ENCODE measurements at places on chromosomes 7 and 10.

- no peak for DNase-seq
These were observed 52.2 kb downstream of the PWWP2B start for GRCh38 chr10:132449051-132449810.

DNA sequence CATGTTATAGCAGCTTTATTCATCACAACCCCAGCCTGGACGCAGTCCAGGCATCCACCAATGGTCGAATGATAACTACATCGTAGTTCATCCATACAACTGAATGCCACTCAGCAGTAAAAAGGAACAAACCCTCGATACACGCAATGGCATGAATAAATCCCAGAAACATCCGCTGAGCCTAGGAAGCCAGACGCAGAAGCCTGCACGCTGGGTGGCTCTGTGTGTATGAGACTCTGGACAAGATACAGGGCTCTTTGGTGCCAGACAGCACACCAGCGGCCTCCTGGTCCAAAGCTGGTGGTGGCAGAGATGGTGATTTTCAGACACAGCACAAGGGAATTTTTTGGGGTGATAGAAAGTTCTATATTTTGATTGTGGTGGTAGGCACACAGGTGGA lies 10.0 kb upstream of the CRYGN start:
- DNase-seq, result no peak

- DNase-seq, result no peak
These were observed 120.1 kb upstream of the SLC13A1 start for GRCh38 chr7:123319911-123320310.

- DNase-seq, result no peak
These were observed 104.9 kb downstream of the SPDYE5 start for GRCh38 chr7:75596727-75597614.

DNA sequence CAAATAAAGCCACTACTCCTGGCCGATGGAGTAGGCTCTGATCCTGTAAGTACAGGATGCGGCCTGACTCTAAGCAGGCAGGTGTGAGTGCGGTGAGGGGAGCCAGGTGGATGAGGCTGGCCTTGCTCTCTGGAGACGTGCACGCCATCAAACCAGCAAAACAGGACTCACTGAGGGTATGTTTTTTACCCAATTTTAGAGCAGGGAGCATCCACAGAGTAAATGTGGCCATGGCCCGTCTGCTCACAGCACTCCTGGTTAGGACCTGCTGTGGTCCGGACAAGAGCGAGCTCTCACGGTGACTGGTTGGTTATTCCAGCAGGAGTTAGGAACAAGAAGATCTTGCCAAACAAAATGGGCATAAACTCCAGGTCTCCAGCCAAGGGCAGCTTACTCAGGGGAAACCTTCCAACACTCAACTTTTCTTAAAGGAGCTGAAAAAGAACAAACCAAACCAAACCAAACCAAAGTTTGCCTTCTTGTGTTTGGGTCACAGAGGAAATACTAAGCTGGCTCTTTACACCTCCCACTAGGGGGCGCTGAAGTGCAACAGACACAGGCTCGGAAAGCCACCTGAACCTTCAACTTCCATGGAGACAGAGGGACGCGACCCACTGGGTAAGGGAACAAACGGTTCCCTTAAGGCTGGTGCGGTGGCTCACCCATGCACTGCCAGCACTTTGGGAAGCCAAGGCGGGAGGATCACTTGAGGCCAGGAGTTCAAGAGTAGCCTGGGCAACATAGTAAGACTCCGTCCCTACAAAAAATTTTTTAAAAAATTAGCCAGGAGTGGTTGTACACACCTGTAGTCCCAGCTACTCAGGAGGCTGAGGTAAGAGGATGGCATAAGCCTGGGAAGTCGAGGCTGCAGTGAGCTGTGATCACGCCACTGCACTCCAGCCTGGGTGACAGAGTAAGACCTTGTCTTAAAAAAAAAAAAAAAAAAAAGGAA lies 122.4 kb downstream of the CLEC2L start:
- peak; percentile 79 for DNase-seq

DNA sequence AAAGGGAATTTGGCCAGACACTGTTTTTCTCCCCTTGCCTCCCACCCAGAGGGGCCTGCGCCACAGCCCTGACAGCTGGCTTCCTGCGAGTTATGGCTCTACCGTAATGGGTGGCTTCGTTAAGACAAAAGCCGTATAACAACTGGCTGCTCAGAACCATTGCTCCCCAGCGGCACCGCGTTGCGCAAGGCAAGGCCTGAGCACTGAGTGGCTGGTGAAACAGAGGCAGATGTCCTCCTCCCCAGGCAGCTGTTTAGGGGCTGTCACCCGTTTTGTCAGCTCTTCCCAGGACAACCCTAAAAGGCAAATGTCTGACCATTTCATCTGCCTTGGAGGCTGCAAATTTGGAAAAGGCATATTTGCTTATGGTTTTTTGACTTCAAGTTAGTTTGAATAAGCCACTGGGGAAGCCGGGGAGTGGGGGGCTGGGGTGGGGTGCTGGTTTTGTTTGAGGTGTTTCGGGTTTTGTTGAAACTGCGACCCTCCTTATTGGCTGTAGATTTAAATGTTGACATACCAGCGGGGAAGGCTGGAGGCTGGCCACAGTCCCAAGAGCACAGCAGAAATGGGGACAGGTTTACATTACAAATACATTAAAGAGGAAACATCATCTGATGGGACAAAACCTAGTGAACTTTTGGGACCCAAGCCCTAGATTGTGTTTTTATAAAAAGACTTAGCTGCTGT lies 681 bp upstream of the SPOCK2 start:
- peak; percentile 9 for DNase-seq

- DNase-seq, result peak; percentile 95
These were observed 304.4 kb upstream of the LYZL1 start for GRCh38 chr10:28984431-28984830.

DNA sequence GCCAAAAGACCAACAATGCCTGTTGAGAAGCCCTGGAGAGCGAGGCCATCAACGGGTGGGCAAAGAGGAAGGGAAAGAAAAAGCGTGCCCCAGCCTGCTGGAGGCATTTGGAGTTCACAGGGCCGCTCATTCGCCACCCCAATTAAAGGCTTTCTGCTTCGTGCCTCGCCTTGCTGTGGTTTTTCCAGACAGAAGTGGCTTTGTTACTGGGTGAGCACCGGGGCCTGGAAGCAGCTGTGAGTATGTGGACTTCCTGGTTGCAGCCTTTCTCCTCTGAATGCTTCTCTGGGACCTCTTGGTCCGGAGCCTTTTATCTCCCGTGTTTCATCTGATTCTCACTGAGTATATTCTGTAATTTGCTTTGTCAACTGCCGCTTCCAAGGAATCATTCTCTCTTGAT lies 118.1 kb upstream of the EGR2 start:
- no peak for DNase-seq

- DNase-seq, result no peak
These were observed 8.2 kb downstream of the DKK1 start for GRCh38 chr10:52322323-52322722.

GRCh38 chr7:107785926-107786325 lies 17.1 kb downstream of the SLC26A3 start:
- DNase-seq, result no peak

- DNase-seq, result peak; percentile 56
These were observed 97.6 kb downstream of the TCERG1L start for GRCh38 chr10:131213741-131214505.

DNA sequence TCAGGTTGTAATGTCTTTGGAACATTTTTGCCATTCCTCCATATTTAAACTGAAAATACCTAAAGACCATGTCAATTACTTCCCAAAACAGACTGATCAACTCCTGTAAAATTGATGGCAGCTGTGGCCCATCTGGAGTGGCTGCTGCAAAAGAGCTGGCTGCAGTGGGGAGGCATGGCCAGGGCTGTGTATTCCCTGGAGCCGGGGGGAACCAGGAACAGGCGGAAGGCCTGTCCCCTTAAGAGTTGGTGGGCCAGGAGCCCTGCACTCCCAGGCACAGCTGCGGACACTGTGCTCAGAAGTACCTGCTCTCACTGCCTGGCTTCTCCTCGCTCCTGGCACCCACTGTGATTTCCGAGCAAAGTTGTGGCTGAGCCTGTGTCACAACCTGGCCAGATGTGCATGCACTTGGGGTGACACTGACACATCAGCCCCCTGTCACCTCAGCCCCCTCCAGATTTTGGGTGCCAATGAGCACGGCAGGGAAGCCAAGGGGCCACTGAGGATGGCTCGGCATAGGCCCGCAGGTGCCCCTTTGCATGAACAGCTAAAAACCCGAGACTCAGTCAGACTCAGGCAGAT lies 116.1 kb downstream of the DGKB start:
- no peak for DNase-seq

- DNase-seq, result peak; percentile 56
These were observed 8.4 kb upstream of the IFIT1B start for GRCh38 chr10:89369156-89370105.

DNA sequence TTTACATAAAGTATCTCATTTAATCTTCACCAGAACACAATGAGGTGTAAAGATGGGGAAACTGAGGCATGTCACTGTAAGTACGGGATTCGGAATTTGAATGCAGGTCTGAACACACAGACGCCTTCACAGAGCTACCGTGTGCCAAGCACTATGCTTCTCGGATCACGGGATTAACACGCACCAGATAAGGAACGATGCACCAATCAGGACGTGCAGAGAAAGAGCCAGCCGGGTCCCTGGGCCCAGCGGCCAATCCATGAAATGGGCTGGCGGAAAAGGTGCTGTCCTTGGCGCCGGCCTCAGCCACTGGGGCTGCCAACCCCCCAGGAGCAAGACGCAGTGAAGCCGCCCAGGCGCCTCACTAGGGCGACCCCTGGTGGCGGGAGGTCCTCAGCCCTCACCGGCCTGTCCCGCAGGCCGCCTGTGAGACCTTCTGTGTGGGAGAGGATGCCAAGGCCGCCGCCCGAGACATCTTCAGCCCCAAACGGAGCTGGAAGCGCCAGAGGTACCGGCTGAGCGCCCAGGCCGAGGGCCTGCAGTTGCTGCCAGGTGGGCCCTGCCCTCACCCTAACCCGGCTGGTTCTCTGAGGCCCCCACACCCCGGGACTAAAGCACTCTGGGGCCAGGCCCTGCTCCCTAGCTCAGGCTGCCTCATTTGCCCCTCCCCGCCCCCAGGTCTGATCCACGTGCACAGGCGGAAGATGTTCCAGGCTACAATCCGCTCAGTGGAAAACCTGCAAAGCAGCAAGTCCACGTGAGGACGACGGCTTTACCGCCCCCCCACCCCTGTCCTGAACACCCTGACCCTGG lies 15.6 kb downstream of the ATG9B start:
- peak; percentile 44 for DNase-seq

DNA sequence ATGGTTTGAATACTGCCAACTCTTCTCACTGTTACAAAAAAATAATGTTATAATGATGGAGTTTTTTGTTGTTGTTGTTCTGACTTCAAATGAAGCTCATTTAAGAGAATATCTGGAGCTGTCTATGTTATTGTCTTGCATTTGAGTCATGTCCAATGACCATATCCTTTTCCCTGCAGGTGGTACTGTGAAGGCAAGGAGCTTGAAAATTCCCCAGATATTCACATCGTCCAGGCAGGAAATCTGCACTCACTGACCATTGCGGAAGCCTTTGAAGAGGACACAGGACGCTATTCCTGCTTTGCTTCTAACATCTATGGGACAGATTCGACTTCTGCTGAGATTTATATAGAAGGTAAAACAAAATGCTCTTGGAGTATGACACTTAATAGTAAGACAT lies 33.5 kb downstream of the MYPN start:
- DNase-seq, result no peak

GRCh38 chr7:158569858-158570323 lies 17.7 kb downstream of the PTPRN2 start:
- no peak for DNase-seq

GRCh38 chr7:105307163-105307672 lies 81.5 kb downstream of the SRPK2 start:
- no peak for DNase-seq

DNA sequence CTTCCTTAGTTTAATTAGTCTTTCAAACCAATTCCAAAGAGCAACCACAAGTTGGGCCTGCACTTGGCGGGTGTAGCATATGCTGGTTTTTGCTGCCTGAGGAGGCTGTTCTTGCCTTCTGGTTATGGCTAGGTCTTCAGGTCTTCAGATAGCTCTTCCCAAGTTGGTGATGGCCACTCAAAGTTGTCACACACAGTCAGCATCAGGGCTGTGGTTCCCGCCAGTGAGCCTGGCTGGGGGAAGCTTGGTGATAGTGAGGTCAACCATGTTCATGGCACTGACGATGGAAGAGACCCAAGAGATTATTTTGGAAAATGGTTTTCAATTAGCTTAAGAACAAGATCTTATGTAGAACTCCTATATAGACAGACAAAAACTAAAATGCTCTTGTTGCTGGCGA lies 18.8 kb upstream of the HTR5A start:
- no peak for DNase-seq

GRCh38 chr10:10498781-10499180 lies 518.9 kb upstream of the CELF2 start:
- DNase-seq, result peak; percentile 79

- no peak for DNase-seq
These were observed 52.9 kb downstream of the MTPN start for GRCh38 chr7:135924302-135924701.

DNA sequence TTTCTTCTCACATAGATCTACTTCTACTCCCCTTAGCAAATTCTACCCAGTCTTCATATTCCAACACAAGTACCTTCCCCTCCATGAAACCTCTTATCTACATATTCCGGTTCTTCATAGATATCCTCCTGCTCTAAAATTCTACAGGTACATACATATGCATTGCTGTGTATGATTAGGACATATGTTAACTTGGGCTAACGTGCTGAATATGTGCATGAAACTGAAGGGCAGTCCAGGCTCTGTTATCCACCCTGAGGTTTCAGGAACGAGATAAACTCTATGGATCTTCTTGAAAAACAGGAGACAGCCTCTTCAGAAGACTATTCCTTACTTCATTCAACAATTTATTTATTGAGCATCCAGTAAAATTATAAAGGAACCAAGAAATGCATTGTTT lies 31.5 kb downstream of the TM9SF3 start:
- no peak for DNase-seq

- DNase-seq, result peak; percentile 43
These were observed 85.3 kb upstream of the CCDC6 start for GRCh38 chr10:59991661-59992060.

GRCh38 chr10:18233775-18234174 lies 93.6 kb downstream of the CACNB2 start:
- no peak for DNase-seq

GRCh38 chr10:1402016-1402770 lies 335.1 kb downstream of the ADARB2 start:
- DNase-seq, result no peak

- DNase-seq, result no peak
These were observed 56.7 kb upstream of the TFEC start for GRCh38 chr7:116087291-116087690.

GRCh38 chr10:66931949-66932343 lies 6.1 kb downstream of the LRRTM3 start:
- peak; percentile 15 for DNase-seq

- DNase-seq, result no peak
These were observed 421 bp downstream of the SMURF1 start for GRCh38 chr7:99143521-99143852.
